ENCODE measurements at places on chromosomes 3 and 15.
A peak's percentile ranks its signal among the peaks of the same experiment; 100 is the strongest.

- no peak for DNase-seq
Measured at GRCh38 chr3:118960876-118961450, 73.7 kb downstream of the IGSF11 start.

- peak; percentile 82 for DNase-seq
Measured at GRCh38 chr15:99450896-99451358, 114.9 kb upstream of the MEF2A start.

GRCh38 chr15:70863450-70864218 lies 9.7 kb upstream of the LARP6 start:
- DNase-seq = no peak

- DNase-seq = no peak
Measured at GRCh38 chr3:139969386-139969785, 34.4 kb downstream of the CLSTN2 start.

DNA sequence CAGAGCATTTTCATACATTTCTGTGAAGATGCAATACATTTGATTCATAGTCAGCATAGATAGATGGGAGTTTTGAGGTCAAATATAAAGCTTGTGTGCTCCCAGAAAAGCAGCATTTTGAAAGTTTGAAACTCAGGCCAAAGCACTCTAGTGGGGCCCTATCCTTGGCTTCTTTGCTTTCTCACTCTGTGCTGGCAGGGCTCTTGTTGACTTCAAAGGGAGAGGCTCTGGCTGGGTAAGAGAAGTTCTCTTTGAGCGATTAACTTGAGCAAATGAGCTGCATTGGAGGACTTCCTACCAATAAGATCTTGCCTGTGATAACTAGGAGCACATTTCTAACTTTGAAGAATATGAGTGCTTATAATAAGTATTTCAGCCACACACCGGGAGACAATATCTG lies 214.0 kb upstream of the RARB start:
- no peak for DNase-seq

- no peak for DNase-seq
Measured at GRCh38 chr3:46228260-46229242, 13.7 kb upstream of the CCR3 start.

DNA sequence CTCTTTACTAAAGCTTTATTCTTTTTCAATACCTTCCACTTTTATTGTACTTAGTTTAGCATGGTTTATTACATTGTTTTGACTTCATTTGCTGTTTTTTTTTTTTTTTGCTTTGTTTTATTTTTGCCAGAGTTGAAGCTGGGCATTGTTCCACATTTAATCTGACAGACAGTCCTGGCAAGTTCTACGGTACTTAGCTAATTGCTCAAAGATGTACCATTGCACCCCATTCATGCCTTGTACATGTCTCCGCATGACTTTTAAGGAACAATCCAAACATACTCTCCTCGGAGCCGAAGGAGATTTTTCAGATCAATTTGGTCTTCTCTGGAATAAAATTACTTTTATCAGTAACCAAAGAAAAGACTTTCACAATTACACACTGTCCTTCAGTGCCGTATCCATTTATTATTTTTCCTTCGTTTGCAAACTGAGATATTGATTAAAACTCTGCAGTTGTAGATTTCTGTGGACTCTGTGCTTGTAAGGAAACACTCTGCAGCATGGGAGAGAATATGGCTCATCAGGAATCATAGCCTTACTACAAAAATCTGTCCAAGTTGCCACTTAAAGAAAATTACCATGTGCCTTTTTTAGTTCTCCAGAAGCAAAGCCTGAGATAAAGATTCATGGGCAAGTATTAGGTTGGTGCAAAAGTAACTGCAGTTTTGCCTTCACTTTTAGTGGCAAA lies 952.0 kb downstream of the AGBL1 start:
- no peak for DNase-seq

GRCh38 chr15:54605043-54605442 lies 591.7 kb downstream of the RSL24D1 start:
- DNase-seq = no peak

GRCh38 chr15:64144192-64144564 lies 7.4 kb upstream of the SNX22 start:
- DNase-seq = no peak

DNA sequence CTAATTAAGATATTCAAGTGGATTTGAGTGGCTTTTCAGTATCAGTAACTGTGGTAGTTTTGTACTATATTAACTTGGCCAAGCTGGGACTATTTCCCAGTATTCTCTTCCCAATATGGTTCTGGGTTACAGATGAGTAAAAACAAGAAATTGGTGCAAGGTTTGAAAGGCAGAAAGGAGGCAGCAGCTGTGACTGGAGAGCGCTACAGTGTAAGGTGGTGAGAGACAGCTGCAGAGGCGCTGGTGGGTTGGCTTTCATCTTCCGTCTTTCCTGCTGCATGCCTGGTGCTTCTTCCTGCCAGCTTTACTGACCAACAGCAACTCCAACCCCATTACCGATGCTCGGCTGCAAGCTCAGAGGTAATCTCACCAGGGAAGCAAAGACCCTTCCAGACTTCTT lies 9.8 kb downstream of the DPH3 start:
- no peak for DNase-seq

DNA sequence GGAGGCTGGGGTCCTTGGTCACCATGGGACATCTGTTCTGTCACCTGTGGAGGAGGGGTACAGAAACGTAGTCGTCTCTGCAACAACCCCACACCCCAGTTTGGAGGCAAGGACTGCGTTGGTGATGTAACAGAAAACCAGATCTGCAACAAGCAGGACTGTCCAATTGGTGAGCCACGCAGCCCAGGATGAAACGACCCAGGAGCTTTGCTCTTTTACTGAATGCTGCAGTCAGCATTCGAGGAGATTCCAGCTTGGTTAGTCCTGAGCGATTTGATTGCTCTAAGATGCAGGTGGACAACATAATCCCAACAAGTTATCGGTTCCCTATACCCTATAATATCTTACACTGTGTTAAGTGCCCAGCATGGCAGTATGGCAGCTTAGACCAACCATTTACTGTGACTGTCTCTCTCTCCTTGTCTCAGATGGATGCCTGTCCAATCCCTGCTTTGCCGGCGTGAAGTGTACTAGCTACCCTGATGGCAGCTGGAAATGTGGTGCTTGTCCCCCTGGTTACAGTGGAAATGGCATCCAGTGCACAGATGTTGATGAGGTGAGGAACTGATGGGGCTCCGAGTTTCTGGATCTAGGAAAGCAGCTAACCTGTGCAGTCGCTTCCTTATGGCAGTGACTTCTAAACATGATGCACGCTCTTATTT lies 7.8 kb downstream of the THBS1 start:
- DNase-seq = no peak

DNA sequence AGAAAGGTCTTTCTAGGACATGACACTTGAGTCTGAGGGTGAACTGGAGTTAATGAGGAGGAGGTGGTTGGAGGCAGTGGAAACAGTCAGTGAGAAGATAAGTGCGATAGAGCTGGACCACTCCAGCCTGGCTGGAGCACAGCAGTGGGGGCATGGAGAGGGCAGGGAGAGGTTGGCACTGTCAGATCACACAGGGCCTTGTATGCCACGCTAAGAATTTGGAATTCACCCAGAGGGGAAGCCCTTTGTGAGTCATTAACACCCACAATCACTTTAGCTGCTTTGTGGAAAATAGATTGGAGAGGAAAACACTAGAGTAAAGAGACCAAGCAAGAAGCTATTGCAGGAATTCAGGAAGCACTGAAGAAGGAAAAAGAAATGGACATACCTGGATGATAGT lies 83.3 kb downstream of the ZNF621 start:
- DNase-seq = no peak

DNA sequence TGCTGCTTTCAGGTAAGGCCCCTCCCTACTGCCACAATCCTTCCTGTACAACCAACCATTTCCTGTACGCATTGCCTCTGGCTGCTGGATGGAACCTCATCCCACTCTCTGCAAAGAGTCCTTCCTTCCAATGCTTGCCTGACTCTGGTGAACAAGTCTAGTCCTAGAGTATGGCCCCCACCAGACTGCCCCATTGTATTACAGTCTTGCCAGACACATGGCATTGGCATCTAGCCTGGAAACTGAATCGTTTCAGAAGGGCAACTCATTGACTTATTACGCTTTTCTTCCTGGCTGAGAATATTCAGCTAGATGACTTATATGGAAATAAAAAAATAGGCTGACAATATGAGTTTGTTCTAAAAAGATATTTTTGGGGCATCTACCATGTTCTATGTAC lies 170.3 kb downstream of the SUCLG2 start:
- DNase-seq = no peak

GRCh38 chr3:24401811-24402185 lies 92.9 kb downstream of the THRB start:
- DNase-seq = no peak

DNA sequence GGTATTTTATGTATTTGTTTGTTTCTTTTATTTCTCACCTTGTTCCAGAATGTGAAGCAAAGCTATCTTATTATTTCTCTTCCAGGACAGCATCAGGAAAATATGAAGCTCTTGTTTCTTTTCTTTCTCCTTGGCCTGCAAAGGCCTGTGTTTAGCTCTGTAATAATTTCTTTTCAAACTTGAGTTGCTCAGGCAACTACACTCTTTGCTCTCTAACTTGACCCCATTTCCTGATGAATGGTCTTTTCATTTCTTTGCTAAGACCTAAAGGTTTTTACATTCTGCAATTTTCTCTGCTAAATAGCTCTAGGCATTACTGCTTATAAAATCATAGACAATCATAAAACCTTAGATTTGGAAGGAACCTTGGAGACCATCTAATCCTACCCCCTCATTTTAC lies 26.2 kb upstream of the ZNF770 start:
- no peak for DNase-seq

GRCh38 chr15:99187936-99188335 lies 61.4 kb downstream of the TTC23 start:
- no peak for DNase-seq

- DNase-seq = no peak
Measured at GRCh38 chr15:81254277-81254915, 57.7 kb downstream of the IL16 start.

DNA sequence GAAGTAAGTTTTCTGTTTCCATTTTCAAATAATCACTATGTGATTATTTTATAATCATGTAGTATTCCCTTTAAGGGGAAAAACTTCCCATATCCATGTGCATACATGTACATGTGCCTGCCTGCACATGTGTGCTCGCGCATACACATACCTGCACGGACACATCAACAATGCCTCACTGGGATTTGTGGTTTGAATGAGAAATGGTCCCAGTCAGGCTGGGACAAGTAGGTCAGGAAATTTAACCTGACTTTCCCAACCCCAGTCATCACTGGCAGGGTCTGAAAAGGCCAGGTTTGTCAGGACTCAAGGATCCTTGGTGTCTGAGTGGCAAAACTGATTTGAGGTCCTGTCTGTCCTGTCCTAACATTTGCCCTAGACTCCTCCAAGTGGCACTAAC lies 109.3 kb upstream of the MRPS22 start:
- no peak for DNase-seq

DNA sequence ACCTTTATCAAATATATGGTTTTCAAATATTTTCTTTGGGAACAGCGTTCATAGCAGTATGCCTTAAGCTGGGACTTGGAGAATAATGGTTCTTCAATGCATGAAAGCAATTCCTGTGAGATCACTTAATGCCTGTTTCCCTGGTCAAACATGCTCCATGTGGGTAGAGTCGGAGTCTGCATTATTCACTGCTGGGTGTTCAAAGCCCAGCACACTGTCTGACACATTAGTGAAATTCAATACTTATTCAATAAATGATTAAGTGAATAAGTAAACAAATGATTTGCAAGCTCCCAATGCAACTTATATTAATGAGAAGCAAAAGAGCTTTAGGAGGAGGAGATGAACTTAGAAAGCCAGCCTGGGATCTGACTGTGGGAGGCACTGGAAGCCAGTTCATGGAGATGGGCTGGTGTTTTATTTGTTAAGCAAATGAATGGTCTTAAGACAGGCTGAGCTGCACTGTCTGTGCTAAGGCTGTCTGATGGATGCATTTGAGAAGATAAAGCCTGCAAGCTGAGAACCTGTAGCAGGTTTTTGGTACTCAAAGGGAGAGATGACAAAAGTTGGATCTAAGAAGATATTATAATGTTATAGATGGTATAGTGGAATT lies 490.8 kb downstream of the MCTP2 start:
- no peak for DNase-seq

DNA sequence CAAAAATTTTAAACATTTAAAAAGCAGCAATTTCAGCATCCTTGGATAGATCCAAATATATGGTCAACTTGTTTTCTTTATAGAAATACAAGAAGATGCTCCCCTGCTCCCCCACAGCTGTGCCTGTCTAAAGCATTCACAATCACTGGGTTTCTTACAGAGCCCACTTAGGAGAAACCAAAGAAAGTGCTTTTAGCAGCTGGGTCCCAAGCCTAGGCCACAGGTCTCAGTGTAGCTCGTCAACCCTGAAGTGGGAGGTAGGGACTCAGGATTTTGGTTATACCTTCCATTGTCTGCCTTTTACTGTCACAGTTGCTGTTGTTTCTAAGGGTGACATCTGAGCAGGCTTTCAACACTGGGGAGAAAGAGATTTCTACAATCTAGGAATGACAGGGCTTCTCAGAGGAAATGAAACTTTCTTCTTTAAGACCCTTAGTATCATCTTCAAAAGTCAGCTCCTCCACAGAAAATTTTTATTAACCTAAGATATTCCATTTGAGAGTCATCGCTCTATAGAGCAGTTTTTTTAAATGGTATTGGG lies 199.3 kb upstream of the CMC1 start:
- DNase-seq = no peak

- no peak for DNase-seq
Measured at GRCh38 chr3:116226266-116226665, 219.0 kb downstream of the LSAMP start.

DNA sequence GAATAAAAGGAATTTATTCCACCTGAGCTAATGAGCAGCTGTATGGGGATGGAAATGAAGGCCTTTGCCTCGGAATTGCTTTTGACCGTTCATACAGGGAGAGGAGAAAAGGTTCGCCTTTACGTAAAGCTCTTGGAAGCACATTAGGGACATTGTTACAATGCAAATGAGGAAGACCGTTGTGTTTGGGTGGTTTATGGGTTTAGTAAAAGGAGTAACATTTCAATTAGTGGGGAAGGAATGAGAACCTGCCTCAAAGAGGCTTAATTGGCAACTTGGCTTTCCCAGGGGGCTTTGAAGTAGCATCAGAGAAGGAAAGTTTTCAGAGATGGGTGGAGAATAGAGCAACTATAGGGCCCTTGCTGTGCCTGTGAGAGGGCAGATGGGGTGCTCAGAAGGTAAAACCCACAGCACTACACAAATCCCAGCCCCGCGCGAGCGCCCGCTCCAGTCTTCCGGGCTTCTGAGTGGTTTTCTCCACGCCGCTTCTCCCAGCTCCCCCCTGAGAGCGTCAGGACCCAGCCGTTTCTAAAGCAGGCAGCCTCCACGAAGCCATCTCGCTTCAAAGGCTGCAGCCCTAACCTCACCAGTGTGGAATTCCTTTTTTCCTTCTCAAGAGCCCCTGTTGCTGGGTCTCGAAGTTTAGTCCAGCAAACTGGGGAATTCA lies 192.0 kb upstream of the HES1 start:
- DNase-seq = no peak

DNA sequence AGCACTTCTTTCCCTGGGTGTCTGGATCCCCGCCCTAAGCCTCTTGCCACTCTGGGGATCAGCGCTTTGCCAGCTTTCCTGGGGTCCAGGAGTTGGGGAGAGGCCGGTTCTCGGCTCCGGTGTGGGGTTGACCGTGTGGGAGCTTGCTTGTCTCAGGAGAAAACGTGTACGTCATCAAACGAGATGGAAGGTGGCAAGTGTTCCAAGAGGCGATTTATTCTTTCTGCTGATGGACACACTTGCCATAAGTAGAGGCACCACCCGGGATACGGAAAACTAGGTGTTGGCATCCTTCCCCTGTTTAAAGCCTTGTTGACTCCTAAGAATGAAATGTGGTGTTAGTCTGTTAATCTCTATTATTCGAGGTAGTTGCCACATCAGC lies 295 bp downstream of the ZWILCH start:
- no peak for DNase-seq
